ENCODE measurements at places on chromosomes 1 and 21. TPM values are rescaled to one million over a fixed set of nuclear protein-coding genes. Genes with fewer than 3 reads are reported as not detected.

LY9 gene
- not detected for total RNA-seq

ANKRD35 gene
- 0.12 TPM for total RNA-seq

DNA sequence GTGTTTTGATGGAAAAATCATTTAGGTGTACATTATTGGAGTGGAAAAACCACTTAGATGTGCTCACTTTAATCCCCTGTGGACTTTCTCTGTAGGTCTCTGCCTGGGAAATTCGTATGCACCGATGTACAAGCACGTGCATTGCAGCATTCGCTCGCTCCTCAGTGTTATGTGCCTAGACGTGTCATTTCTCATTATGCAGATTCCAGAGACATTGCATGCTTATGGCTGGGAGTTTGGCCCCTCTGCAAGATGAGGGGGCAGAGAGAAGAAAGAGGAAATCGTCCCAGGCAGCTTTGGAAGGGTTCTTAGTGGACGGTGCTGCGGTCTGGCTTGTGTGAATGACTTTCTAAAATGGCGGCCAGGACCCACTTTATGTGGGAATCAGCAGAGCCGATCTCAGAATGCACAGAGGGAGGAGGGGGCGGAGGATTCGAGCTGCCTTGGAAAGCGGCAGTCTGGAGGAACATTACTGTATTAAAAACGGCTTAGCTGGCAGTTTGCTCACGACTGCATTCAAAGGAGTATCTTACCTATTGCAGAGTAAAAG lies 2.3 kb downstream of the SPEN start:
- peak; percentile 75 for DNase-seq

- DNase-seq: no peak
These were observed 214.2 kb upstream of the FOXD3 start for GRCh38 chr1:63108206-63108605.

GRCh38 chr1:48026701-48027532 lies 29.7 kb upstream of the TRABD2B start:
- DNase-seq: no peak

GRCh38 chr1:24022581-24023361 lies 42.6 kb upstream of the SRSF10 start:
- DNase-seq: peak; percentile 99

DNA sequence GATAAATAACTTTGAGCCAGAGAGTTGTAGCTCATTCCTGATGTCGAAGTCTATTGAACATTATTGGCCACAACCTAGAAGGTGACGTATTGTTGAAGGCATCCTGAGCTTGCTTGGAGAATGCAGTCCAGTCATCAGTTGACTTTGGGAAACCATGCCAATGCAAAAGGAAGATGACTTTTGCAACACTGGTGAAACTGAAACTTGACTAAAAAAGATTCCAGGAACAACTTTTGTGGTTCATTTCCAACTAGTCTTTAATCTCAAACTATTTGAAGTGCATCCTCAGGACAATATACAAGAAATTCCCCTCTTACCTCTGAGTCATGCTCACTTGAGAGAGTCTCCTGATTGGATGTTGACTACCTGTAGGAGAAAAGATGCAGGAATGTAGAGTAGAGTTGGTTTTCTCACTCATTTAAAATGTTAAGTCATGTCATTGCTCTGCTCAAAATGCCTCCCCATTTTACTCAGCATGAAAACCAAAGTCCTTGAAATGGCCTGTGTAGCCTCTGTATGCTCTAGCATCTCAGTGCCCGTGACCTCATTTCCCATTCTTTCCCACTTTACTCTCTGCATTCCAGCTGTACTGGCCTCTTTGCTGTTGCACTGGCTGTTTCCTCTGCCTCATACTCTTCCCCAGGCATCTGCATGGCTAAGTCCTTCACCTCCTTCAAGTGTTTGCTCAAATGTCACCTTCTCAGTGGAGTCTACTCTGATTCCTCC lies 24.4 kb upstream of the LEPR start:
- DNase-seq: peak; percentile 90

DNA sequence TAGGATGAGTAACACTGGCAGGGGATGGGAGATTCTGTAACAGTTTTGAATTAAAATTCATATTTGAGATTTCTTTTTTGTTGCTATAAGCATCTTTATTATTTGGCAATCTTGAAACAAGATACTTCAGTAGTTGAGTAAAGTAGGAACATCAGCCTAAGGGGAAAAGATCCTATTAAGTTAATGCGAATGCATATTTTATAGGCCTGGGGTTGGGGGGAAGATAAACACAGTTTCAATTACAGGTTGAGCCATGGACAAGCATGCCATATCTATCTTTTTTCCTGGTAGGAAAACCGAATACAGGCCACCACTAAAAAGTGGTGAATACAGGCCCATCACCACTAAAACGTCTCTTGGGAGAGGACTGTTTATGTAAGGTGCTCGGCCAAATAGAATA lies 32.3 kb downstream of the SMAP2 start:
- no peak for DNase-seq

DNA sequence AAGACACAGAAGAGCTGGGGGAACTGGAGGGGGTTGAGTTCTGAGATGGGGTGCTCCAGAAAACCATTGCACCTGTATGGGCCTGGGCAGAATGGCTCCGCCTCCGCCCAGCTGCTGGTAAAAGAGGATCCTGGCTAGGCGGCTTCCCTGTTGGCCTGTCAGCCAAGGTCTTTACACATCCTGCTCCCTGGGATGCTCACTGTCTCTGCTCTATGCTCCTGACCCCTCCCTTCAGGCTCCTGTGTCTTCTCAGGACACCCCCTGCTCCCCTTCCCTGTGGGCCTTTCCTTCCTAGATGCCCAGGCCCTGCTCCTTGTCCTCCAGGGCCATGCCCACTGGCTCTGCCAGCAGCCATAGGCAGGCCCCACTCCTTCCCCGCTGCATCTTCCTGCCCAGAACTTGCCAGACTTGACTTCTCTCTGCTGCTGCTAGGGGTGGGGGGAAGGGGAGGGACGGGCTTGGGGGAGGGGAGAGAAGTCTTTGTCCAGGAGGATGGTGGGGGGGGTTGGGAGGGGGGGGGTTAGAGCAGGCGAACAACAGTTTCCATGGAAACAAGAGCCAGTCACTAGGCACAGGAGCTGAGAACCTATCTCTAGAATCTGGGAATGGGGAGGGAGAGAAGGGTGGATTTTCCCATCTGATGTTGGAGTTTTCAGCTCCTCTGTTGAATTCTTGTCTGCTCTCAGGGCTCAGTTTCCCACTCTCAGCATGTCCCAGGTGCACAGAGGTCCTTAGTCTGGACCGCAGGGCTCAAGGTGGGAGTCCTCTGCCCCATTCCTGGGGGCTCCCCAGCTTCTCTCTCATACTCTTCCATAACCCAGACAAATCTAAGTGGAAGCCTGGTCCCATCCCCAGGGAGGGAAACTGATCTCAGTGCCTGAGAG lies 10.6 kb downstream of the CELSR2 start:
- DNase-seq: no peak

- DNase-seq: no peak
These were observed 26.9 kb upstream of the EPB41 start for GRCh38 chr1:28887419-28887834.

DNA sequence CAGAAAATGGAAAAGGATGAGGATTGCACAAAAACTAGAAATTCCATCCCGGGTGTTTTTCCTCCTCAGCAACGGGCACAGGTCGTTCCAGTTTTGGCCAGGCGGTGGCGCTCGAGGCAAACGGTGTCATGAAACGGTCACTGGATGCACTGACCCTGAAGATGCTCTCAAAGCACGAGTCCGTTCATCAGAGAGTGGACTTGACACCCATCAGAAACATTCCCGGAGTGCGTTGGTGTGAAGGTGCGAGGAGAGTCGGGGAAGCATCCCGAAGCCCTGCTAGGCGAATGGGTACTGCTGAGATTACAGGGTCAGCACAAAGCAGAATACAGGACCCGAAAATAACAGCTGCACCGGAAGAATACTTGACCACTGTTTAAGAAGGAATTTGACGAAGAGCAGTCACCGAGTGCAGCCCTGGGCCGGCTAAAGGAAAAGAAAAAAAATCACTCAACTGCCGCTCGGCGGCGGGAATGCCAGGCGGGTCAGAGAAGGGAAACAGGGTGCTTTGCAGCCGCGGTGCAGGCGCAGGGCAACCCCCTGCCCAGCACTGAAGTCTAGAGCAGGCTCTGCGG lies 71.7 kb upstream of the ETS2 start:
- peak; percentile 88 for DNase-seq

- no peak for DNase-seq
These were observed 104.7 kb downstream of the POFUT2 start for GRCh38 chr21:45182958-45183357.

DNA sequence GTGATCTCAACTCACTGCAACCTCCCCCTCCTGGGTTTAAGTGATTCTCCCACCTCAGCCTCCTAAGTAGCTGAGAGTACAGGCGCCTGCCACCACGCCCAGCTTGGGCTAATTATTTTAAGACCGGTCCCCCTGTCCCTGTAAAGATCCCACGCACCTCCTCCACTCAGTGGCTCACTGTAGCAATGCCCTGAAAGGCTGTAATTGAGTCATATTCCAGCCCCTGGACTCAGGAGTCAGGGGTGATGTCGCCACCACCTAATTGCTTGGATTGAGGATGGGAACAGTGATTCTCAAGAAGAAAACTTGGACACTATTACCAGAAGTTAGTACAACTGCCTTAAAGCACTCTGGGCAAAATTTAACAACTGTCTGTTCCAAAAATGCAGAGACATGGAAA lies 3.1 kb upstream of the EDARADD start:
- DNase-seq: no peak

DNA sequence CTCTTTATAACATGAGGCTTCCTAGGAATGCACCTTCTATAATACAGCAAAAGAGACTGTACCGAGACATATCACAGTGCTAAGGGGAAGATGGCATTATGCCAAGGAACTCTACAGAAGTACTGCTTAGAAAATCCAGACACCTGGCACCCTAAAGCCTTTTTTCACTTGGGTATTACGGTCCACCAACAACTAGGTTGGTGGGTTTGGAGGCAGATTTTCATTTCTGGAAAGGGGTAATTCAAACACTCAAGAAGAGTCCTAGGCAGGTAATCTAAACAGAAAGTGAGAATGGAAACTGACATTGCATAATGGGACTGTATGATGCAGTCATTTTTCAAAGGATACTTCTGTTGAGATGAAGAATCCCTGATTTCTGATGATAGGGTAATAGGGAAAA lies 19.6 kb downstream of the SCMH1 start:
- DNase-seq: peak; percentile 4

All from M059J (cell line).